Inflammatory macrophage treated with lipopolysaccharide for 1 hour (primary cell): ENCODE measurements at places on chromosomes 12 and 14.

GRCh38 chr12:99224237-99224636, 423.3 kb upstream of the GARIN6 start:
- DNase-seq, result no peak

- no peak for DNase-seq
Observed at GRCh38 chr14:37027188-37027824, 145.1 kb downstream of the SLC25A21 start.

DNA sequence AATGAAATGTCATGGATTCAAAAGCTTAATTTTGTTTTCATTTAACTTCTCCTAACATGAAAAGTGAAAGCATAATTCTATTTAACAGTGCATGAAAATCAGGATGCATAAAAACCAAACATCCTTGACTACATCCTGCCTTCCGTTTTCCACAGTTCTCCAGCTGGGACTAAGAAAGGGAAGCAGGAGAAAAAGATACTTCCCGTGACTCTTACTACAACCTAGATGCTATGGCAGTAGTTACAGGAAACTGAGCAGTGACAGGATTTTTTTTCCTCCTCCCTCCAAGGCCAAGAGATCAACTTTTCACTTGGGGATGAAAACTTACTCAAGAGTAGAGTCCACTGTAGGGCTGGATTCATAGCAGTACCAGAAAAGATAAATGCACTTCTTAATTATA, 2.6 kb downstream of the EXOC5 start:
- peak; percentile 27 for DNase-seq

DNA sequence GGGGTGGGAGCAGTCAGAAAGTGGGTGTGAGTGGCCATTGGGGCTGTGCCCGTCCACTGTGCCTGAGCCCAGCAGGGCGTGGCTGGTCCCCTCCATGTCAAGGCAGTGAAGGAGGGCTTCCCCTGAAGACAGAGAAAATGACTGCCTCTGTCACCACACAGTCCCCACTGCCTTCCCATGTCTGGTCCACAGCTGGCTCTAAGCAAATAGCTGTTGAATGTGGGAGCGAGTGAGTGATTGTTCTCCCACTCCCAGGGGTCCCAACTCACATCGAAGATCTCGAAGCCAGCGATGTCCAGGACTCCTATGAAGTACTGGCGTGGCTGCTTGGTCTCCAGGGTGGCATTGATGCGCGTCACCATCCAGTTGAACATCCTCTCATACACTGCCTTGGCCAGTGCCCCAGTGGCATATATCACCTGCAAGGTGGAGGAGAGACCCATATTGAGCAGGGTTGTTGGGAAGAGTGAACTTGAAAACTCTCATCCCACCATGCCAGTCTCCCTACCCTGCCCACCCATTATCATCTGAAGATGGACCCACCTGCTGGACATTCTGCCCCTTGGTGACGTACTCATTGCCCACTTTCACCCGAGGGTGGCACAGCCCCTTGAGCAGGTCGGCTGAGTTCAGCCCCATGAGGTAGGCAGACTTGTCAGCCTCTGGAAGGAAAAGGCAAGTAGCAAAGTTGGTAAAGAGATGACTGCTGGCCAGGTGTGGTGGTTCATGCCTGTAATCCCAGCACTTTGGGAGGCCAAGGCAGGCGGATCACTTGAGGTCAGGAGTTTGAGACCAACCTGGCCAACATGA, 6.6 kb downstream of the MYH7 start:
- no peak for DNase-seq

DNA sequence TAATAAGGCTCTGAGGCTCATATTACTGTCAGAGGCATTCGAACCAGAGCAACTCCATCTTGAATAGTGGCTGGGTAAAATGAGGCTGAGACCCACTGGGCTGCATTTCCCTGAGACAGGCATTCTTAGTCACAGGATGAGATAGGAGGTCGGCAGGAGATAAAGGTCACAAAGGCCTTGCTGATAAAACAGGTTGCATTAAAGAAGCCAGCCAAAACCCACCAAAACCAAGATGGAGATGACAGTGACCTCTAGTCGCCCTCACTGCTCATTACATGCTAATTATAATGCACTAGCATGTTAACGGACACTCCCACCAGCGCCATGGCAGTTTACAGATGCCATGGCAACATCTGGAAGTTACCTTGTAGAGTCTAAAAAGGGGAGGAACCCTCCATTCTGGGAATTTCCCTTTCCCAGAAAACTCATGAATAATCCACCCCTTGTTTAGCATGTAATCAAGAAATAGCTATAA, 18.1 kb upstream of the PRICKLE1 start:
- DNase-seq, result no peak

GRCh38 chr12:79763766-79764452, 73.1 kb upstream of the PAWR start:
- DNase-seq, result no peak

DNA sequence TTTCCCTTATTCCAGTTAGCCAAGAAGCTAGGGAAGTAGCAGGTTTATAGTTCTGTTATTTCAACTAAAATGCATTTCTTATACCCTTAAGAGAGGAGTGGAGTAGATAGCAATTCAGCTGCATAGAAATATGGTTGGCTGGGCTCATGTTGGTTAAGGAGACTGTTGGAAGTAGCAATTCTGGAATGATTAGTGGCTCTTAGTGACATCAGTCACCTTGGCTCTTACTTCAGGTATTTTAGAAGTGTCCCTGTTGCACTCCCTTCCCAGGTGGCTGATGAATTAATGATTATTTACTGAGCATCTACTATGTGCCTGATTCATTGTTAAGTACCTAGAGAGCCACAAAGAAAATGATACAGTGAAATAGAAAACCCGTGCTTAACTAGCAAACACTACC, 128.1 kb downstream of the MGST1 start:
- no peak for DNase-seq

GRCh38 chr12:32659908-32660440, 19.1 kb upstream of the DNM1L start:
- DNase-seq, result no peak

DNA sequence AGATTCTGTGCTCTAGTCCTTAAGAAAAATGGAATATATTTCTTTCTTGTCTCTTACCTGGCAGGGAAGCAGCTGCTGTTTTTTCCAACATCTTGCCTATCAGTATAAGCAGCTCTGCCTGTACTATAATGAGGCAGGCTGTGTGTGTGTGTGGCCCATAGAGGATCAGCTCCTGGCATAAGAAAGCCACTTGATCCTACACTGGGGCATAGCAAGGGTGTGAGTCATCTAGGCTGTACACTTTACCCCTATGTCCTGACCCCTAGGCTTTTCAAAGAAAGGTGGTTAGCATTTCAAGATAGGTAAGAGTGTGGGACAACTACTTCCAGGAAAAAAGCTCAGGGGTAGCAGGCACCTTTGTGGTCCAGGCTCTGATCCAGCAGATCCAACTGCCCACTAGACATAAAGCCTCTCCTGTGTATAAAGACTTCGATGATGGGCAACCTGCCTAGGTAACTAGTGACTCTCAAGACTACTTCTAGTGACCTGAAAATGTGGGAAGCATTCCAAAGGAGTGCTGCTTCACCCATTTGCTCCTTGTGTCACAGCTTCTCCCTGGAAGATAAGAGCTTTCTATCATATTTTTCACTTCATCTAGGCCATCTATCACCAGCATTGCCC, 4.9 kb upstream of the SENP1 start:
- DNase-seq, result no peak

- DNase-seq, result no peak
Observed at GRCh38 chr14:104388011-104388521, 191.5 kb upstream of the C14orf180 start.

DNA sequence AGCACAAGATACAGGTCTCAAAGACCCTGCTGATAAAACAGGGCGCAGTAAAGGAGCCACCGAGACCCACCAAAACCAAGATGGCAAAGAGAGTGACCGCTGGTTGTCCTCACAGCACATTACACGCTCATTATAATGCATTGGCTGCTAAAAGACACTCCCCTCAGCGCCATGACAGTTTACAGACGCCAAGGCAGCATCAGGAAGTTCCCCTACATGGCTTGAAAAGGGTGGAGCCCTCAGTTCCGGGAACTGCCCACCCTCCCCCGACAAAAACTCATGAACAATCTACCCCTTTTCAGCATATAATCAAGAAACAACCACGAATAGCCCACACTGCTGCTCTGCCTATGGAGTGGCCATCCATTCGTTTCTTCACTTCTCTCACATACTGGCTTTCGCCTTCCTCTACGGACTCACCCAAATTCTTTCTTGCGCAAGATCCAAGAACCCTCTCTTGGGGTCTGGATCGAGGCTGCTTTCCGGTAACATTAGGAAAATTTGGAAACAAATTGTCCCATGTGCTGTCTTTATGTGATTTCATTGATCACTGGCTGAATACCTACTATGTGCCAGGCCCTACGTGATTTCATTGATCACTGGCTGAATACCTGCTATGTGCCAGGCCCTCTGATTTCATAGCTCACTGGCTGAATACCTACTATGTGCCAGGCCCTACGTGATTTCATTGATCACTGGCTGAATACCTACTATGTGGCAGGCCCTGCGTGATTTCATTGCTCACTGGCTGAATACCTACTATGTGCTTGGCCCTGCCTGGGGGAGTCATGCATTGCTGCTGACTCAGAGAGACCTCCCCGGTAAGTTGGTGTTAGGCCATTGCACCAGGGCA, 126.4 kb downstream of the PIWIL1 start:
- DNase-seq, result no peak

DNA sequence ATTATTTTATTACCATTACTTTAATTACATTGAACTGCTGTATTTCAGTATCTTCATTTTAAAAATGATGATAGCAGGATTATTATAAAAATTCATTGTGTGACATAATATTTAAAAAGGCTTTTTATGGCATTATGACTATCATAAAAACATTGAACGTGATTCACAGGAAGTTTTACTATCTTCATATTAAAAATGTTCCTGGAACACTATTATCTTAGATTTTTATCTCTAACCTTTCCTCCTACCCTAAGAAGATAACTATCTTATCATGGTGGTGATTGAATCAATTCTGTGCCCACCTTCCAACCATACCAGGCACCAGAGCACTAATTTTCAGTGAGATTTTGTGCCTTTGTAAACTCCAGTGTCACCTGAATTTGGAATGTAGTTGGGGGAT, 16.2 kb downstream of the LRRC9 start:
- DNase-seq, result no peak

GRCh38 chr14:60093080-60093479, 1.4 kb downstream of the PCNX4 start:
- DNase-seq, result peak; percentile 19

DNA sequence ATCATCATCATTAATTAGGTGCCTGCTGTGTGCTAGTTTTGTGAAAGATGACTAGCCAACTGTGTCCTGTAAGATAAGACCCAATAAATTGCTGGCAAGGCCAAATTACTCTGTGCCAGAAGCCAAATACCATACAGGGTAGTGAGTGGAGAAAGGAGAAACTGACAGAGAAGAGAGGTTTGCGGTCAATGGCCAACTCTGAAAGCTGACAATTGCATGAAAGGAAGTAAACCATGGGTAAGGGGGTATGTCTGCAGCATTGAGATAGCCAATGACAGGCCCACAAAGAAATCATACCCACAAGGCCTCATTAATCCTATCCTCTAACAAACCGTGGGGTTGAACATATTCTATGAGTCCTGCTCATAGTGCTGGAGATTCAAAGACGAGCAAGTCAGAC, 236.6 kb upstream of the CCDC196 start:
- DNase-seq, result no peak

GRCh38 chr12:105705765-105706164, 375.3 kb downstream of the C12orf75 start:
- DNase-seq, result peak; percentile 45

DNA sequence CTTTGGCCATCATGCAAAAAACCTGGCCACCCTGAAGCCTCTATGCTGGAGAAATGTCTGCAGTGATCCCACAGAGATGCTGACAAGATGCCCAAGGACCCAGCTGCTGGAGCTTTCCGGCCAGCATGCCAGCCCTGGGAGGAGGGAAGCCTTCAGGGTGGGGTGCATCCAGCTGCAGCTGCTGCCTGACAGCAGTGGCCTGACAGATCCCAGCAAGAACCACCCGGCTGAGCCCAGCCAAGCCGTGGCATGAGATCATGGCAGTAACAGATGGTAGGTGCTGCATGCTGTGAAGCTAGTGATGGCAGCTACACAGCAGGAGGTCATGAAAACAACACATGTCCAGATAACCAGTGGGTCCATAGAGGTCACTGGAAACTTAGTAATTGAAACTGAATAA, 13.8 kb downstream of the CLBA1 start:
- DNase-seq, result no peak

GRCh38 chr14:89091781-89092180, 267.3 kb downstream of the TTC8 start:
- DNase-seq, result no peak
